Stimulated activated CD4-positive, alpha-beta T cell treated with anti-CD3 and anti-CD28 coated beads, Interleukin-2, amount 100 ng/mL, for 4 hours (primary cell): ENCODE measurements at places on chromosomes 7 and 10.

GRCh38 chr7:67678419-67678818 is 681.8 kb downstream of the TYW1 start:
- DNase-seq: no peak

- no peak for DNase-seq
Observed at GRCh38 chr7:28835800-28836199, 122.3 kb downstream of the TRIL start.

DNA sequence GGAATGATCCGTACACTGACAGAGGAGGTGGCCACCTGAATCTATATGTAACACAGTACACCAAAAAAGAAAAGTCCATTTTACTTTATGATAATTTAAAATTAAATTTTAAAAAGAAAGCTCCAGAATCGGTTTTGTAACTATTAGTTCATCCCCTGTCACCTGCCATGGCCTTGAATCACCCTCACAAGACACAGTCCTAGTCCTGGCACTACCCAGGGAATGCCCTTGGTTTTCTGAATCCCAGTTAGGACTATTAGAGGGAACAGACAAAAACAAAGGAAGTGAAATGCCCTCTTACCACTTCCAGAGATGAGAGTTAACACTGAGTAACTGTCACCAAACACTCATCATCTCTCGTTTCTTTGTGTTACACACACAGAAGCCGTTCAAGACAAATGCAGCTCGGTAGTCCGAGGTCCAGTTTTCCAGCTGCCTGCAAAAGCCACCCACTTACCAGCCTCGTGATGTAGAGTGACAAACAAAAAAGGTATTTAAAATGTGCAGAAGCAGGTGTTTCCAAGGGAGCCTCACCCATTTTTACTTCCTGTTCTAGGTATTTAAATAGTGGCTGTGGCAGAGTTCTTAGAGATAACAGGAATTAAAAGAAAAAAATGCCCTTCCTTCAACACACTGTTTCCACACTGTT is 6.1 kb downstream of the PTPRN2 start:
- DNase-seq: no peak

GRCh38 chr7:21172800-21173199 is 255.1 kb upstream of the SP4 start:
- no peak for DNase-seq

- no peak for DNase-seq
Observed at GRCh38 chr7:78864339-78864738, 589.1 kb downstream of the MAGI2 start.

GRCh38 chr10:102421507-102421756 is 796 bp downstream of the FBXL15 start:
- no peak for DNase-seq

DNA sequence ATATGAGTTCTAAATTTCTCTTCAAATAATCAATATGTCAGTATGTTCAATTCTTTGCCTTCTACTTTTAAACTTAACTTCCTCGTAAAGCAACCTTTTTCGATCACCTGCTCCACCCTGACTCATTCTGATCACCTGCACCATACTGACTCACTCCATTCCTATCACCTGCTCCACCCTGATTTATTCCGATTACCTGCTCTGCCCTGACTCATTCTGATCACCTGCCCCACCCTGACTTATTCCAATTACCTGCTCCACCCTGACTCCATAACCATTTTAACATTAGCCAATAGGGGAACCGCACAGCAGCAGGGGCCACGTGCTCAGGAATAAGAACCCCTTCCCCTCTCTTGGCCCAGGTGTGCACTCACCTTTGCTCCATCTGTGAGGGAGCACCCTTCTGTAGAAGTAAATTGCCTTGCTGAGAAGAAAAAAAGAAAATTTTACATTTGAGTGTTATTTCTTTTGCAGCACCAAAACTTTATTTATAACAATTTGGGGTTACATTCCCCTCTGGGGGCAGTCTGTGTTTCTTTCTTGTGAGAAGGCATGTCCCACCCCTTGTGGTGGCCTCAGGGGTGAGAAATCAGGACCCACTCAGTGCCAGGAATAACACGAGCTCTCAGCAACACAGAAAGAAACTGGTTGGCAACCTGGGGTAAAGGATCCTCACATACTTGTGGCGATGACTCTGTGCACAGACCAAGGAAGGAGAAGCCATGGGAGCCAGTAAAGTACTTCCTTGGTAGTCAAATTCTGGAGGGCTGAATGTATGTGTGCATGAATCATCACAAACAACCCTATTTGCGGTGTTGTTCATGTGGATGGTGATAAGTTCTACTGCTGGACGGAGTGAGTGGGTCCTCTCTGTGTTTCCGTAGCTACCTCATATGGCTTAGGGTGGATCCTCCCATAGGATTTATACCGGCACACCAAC is 29.4 kb upstream of the PPP1R9A start:
- no peak for DNase-seq

GRCh38 chr10:82543631-82544030 is 668.6 kb downstream of the NRG3 start:
- DNase-seq: no peak

DNA sequence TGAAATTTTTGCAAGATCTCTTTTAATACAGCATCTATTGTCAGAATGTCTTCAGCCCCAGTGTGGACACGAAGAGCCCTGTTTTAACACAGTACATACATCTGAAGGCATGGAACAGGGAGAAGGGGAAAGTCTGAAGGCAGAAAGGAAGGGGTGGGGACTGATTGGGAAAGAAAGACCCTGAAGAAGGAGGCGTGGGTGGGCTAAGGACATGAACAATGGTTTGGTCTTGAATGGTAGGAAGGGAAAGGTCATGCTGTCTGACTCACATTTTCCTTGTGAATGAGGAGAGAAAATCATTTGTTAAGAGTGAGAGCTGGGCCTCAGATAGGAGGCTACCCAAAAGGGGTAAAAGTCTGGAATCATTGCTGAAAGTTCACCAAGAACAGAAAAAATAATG is 297.1 kb downstream of the GALNT17 start:
- no peak for DNase-seq

GRCh38 chr10:49700997-49701396 is 21.5 kb downstream of the C10orf53 start:
- DNase-seq: no peak

- no peak for DNase-seq
Observed at GRCh38 chr10:60208676-60209269, 180.9 kb downstream of the ANK3 start.

- no peak for DNase-seq
Observed at GRCh38 chr7:156014808-156015207, 202.5 kb upstream of the SHH start.

DNA sequence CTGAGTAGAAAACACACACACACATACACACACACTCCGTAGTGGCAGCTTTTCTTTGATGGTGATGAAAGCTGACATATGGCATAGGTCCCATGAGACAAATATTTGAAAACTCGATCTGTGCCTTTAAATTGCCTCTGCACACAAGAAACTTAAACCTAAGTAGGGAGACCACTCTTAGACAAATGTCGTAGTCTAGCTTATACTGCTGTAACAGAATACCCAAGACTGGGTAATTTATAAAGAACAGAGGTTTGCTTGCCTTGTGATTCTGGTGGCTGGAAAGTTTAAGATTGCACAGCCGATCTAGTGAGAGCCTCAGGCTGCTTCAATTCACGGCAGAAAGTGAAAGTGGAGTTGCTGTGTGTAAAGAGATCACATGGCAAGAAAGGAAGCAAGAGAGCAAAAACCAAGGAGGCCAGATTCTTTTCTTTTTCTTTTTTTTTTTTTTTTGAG is 489.4 kb upstream of the SORCS1 start:
- no peak for DNase-seq

- no peak for DNase-seq
Observed at GRCh38 chr7:95213809-95214492, 110.4 kb downstream of the PON1 start.

DNA sequence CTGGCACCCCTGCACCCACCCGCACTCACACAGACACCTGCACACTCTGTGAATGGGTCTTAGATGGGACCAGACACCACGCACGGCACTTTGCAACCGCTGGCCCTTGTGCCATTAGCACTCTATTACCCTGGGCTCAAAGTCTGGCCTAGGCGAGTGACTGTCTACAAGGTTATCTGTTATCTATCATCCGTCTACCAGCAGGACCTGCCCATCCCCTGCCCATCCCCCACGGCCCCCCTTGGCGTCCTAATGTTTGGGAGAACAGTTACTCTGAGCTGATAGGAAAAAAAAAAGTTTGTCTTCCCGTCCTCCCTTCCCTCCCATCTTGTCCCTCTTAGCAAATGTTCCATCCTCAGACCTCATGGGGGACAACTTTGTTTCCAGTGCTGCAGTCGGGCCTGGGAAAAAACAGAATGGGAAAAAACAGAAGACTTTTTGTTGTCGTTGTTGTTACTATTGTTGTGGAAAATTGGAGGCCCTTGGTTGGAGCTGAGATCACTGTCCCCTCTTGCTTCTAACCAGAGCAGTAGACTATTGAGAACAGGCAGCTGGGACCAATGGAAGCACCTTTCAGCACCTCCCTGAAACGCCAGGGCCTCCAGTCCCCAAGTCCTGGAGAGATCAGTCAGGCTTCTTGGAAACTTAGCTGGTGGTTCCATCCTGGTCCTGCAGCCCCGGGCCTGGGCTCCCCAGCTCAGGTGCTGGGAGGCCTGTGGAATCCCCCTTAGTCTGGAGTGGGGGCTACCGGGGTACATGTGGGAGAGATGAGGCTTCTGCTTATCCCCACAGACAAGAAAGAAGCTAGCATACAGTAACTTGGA is 12.2 kb downstream of the UNCX start:
- DNase-seq: no peak

GRCh38 chr7:135862586-135863340 is 114.2 kb upstream of the FAM180A start:
- DNase-seq: no peak

- DNase-seq: no peak
Observed at GRCh38 chr7:34747867-34748727, 90.1 kb downstream of the NPSR1 start.

DNA sequence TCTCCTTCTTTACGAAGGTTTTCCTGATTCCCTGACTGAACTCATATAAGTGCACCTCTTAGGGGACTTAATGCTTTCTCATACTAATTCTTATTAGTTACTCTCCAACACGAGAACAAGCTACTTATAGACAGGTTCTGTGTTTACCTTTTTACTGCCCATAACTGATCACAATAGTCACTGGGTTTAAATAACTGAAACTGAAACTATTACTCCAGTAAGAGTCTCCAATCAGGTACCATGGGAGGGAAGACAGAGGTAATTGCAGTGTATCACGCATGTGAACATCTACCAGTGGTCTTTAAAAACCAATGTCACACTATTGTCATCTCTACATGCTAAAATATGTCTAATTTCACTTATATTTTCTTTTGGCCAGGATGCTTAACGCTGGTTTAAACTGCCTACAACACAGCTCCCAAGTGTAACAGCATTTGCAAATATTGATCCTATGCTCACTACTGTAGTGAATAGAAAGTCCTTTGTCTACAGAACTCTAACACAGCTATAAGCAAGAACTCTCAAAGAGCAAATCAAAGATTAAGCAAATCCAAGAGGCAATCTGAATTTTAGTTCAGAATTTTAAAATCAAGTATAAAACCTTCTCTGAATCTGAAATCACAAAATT is 3.6 kb downstream of the GDI2 start:
- no peak for DNase-seq

- no peak for DNase-seq
Observed at GRCh38 chr7:111869280-111869679, 307.0 kb upstream of the IMMP2L start.

- DNase-seq: no peak
Observed at GRCh38 chr10:60629332-60629731, 148.9 kb upstream of the CDK1 start.
